NCI-H1105 (cell line): ENCODE measurements at places on chromosomes 12 and 14.

- DNase-seq = no peak
Measured at GRCh38 chr14:96039633-96040311, 610 bp downstream of the C14orf132 start.

- no peak for DNase-seq
Measured at GRCh38 chr12:72273499-72273837, 1.3 kb downstream of the TRHDE start.

DNA sequence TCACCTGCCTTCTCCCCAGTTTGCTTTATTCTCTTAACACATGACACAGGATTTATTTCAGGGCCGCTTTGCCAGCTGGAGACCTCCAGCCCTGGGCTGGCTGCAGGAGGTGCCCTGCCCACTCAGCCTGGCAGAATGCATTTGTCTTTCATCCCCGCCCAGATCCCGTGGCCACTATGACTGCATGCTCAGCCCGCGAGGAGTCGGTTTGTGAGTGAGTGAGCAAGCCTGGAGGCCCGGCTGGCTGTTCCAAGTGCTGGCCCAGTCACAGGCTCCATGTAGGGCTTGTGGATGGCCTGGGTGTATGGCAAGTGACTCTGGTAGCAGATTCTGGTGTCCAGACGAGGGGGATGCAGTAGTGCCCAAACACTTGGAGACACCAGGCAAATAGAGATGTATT, 2.1 kb downstream of the TDP1 start:
- no peak for DNase-seq

DNA sequence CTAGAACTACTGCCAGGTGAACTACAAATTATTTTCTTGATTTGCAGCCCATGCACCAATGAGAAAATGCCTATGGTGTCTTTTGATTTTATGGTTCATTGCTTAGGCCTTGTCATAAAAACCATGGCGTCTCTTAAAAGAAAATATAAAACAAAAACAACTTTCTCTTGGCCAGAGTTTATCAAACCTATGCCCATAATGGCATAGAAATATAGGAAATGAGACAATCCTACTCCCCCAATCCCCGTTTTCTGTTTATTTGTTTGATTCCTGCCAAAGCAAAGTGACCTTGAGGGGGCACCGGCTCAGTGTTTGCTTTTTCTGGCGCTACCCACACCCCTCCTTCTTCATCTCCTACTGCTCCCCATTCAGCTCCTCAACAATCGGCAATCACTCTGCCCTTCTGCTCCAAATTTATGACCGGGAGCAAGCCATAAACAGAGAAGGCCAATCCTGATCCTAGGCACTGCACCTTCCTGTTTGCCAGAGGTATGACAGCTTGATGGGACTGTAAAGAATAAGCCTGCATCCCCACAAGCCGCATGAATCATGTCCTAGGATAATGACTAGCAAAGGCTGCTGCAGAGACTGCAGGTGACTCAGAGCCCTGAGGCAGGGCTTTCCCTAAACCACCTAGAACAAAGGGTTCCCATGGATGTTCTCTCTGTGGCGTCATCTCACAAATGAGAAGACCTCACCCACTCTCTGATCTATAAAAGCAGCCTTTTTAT, 874.9 kb downstream of the NRXN3 start:
- no peak for DNase-seq

DNA sequence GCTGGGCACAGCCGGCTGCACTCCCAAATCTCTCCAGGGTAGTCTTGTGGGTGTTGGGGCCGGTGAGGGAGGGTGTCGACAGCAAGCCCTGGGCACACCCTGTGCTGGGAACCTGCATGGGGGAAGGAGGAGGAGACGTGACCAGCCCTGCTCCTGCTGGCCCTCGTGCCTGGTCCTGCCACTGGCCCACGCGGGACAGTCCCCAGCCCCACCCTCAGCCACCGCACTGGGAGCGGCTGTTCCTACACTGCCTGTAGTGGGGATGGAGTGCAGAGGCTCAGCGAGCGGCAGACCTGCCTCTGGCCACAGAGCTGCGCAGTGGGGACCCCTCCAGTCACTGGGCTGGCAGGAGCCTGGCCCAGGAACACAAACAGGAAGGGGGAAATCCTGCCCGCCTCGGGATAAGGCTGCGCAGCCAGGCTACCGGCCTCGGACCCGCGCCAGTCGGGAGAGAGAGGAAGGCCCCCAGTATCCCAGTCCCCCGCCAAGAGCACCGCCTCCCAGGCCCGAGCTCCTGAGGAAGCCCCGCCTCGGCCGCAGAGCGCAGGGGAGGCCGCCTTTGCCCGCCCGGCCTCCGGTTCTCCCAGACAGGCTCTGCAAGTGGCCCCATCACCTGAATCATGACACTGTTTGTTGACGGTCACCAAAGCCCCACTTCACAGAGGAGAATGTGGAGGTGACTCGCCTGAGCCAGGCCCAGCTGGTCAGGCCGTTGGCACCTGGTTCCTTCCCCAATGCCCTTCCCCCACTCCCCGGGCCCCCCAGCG, 10.6 kb downstream of the AHNAK2 start:
- no peak for DNase-seq

GRCh38 chr12:32178341-32179010, 71.8 kb downstream of the BICD1 start:
- DNase-seq = no peak

DNA sequence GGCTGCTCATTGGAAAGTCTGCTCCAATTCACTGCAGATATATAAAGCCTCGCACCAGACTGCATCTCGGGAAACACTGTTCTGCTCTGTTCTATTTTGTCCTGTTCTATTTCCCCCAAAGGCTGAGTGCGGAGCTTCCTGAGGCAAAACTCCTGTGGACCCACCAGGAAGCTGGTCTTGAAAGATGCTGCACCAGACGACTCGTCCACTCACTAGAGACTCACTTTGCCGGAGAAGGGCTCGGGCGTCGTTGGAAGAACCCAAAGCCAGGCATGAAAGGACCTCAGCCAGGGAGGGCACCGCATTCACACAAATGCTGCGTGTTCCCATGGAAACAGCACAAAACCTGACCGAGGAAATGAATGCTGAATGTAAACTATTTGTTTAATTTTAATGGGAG, 331.2 kb upstream of the SFSWAP start:
- no peak for DNase-seq

DNA sequence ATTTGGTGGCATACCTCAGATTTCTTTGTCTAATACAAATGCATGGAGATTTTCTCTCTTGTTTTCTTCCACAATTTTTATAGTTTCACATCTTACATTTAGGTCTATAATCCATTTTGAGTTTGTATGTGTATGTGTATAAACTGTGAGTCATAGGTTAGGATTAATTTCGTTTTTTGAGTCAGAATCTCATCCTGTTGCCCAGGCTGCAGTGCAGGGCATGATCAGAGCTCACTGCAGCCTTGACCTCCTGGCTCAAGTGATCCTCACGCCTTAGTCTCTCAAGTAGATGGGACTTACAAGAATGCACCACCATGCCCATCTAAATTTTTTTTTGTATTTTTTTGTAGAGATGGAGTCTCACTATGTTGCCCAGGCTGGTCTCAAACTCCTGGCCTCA, 71.6 kb downstream of the OTOGL start:
- no peak for DNase-seq

- no peak for DNase-seq
Measured at GRCh38 chr14:67240168-67240932, 885 bp upstream of the PALS1 start.

- DNase-seq = no peak
Measured at GRCh38 chr12:104672501-104673265, 215.9 kb downstream of the CHST11 start.

GRCh38 chr12:29674463-29674862, 109.3 kb downstream of the TMTC1 start:
- no peak for DNase-seq

GRCh38 chr12:65741656-65742017, 82.6 kb upstream of the HMGA2 start:
- DNase-seq = no peak

DNA sequence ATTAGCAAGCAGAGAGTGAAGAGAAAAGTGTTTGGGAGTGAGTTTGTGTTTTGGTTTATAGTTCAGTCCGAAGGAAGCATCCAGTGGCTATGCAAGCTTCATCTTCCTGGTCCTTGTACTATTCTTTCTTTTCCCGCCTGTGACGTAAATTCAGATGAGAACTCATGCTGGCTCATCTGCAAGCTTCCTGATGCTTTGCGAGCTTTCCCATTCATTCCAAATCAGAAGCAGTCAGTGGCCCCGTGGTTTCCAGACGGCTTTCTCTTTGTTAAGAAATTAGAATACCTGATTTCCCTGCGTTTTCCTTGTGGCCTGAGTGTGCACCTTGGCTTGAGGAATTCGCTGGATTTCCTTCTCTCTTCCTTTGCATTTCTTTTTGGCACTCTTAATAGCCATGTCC, 89.5 kb downstream of the TESC start:
- no peak for DNase-seq

GRCh38 chr14:31172084-31172483, 35.5 kb downstream of the HECTD1 start:
- DNase-seq = no peak

- no peak for DNase-seq
Measured at GRCh38 chr12:39043424-39043822, 138.0 kb upstream of the CPNE8 start.

DNA sequence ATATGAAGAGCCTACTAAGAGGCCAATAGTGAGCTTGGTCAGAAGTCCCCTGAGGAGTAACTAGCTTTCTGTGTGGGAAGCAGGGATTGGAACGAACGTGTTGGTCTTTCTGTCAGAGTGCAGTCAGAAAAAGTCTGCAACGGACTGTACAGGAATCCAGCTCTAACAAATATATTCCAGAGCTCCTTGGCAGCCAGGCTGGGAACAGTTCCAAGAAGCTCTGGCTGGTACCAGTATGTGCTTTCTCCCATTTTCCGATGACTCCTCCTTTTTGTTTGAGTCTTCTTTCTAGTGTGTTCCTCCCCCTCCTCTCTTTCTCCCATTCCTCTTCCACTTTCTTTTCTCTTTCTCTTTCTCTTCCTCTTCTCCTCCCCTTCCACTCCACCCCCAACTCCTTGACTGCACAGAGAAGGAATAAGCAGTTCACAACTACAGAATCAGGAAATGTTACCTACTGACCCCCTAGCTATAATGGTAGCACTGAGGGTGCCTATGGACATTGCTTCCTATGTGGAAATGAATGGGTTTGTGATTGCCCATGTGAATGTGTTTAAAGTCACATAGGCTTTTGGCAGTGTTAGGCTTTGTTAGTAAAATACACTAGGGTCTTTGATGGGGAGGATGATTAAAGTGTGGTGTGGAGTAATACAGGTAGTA, 59.9 kb downstream of the TTLL5 start:
- no peak for DNase-seq

- peak; percentile 57 for DNase-seq
Measured at GRCh38 chr12:114166362-114166761, 200.2 kb upstream of the RBM19 start.

DNA sequence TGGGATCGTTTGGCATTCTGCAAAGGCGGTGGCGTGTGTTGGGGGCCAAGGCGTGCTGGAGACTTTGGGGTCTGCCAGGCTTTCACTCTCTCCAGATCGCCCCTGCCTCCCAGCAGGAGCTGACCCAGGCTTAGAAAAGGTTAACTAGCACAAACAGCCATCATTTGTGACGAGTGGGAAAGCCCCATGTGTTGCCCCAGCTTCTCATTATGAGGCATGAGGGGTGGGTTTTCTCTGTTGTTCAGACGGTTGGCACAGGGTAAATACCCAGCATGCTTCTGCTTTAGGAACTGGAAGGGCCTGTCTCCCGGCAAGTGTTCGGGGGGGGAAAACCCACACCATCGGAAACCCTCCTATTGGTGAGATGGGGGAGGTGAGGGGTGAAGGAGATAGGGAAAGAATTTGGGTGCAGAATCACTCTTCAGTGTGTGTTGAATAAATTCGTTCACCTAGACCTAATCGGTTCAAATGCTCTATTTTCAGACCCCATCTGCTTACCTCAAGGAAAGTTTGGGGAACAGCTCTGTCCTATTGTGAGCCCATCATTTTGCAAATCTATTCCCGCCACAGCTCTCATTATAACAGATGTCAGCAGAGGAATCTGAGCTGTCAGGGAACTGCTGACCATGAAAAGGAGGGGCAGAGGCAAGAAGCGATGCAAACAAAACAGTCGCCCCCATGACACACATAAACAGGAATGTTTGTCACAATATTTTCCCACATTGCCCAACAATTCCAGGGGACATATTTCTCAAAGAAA, 34.7 kb upstream of the C12orf42 start:
- DNase-seq = no peak

DNA sequence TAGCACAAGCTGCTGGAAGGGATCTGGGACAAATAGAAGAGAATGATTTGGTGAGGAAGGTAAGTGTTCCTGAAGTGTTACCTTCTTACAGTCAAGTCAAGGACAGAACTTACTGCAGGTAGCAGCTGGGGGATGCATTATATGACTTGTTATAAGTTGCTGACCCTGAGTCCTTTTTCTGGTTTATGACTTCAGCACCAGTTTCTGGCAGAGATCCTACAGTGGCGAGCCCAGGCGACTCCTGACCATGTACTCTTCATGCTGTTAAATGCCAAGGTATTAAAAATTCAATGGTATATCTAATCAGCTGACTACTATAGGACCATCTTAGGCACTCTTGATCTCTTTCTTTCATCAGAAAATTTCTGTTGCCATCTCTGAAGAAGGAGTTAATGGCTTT, 45.1 kb upstream of the ATF1 start:
- DNase-seq = no peak

DNA sequence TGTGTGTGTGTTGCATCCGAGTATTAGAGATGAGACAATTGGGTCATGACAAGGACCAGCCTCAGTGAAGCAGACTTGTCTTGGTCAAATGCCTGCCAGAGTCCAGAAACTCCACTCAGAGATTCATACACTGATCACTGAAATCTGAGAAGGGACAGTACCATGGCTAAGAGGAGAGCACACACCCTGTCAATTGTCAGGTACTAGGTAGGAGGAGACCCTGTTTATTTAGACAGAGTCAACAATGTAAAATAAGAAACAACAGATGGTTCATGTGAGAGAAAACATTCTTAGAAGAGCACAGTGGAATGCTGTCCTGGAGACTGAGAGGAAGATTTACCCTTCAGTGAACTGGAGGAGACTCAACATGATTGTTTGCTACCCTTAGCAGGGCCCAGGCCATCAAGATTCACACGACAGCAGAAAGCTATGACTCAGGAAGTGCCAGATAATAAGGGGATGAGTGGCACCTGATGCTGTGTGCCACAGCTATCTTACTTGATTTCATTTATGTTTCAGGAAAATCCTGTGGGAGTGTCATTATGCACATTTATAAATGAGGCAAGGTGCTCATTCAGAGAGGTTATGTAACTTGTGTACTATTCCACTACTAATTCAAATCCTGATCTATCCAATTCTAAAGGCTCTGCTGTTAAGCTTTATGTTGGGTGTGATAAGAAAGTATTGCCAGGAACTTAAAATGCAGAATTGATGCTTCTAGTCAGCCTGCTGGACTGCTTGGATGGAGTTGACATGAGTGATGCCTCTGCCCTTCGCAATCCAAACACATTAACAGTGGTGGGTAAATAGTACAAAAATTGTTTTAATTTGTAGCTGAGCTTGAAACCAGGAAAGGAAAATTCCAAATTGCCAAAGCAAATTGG, 136.6 kb upstream of the NEDD1 start:
- DNase-seq = no peak

DNA sequence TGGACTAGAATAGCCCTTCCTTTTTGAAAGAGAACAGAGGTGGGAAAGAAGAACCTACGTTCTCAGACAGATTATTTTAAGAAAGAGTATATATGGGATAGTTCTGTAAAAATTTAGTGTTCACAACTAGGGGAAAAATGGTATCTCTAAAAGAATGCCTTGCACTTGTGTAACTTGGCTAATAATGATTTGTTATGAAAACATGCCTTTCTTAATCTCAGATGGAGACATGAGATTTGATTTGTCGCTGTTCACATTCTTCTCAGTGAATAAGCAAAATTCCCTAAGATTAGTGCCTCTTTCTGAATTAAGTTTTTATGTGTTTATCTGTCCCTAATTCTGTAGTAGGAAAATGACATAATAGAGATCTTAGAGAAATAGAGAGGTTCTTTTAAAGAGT, 100.8 kb downstream of the USP15 start:
- DNase-seq = no peak

GRCh38 chr12:57766464-57767304, at the start of gene CYP27B1:
Gene CYP27B1 (minus strand): TSS chr12:57767078. CDS start chr12:57767041, 37 bp downstream.
- DNase-seq = no peak
